ENCODE measurements at places on chromosomes 1 and 21.

- no peak for DNase-seq
Observed at GRCh38 chr1:192669174-192669573, 33.2 kb downstream of the RGS13 start.

DNA sequence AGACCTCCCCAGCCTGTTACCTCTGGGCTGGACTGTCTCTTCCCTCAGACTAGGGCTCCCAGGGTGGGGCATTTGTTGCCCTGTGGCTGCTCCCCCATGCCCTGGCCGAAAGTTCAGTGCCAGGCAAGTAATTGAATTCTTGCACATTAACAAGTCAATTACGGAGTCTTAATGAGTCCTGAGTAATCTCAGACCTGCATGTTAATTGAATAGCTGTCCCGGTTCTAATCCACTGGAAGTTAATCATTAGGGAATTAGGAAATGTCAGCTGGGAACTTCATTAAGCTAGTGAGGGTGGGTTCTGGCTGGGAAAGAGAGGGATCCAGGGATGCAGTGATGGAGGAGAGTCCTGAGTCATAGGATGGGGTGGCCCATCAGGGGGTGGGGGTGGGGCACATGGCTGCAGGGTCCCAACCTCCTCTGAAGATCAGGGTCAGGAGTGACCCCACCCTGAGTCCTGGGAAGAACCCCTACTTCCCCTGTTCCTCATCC, 47.1 kb upstream of the CSF3R start:
- DNase-seq, result no peak

DNA sequence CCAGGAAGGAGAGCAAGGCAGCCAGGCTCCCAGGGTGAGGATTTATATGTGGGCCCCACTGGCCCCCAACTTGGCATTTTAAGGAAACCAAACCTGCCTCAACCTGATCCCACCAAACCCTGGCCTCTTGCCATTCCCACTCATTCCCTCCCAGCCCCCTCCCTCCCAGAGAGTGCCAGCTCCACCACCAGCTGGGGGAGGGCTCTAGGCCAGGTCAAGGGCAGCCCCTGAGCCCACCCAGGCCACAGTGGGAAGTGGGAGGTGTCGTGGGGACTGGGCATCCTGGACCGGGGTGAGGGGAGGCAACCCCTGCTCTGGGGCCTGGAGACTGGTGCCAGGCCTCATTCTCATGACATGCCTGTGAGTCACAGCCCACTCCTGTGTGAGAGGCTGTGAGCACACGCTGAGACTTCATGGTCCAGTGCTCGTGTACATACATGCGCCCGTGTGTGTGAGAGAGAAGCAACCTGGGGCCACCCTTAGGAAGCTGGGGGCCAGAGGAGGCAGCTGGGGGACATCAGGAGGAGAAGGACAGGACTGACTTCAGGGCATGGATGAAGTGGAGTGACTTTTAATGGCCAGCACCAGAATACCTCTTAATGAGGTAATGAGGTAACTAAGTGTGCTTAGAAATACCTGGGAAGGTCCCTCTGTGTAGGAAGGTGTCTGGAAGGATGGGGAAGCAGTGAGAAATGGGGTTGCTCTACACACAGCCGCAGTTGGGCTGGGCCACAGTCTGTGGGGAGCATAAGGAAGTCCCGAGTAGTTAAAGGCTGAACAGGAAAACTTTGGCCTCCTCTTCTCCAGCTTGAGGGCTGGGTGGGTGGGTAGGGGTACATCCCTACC, at the start of gene S100A2:
Gene S100A2, minus strand, starts transcription at position 316 of the 846 bp plus-strand sequence. CDS start 1,967 bp downstream, outside the sequence.
- peak; percentile 91 for DNase-seq

- DNase-seq, result no peak
Observed at GRCh38 chr1:8682573-8682972, 134.9 kb downstream of the RERE start.

- DNase-seq, result no peak
Observed at GRCh38 chr21:27565364-27565763, 598.5 kb upstream of the ADAMTS5 start.

DNA sequence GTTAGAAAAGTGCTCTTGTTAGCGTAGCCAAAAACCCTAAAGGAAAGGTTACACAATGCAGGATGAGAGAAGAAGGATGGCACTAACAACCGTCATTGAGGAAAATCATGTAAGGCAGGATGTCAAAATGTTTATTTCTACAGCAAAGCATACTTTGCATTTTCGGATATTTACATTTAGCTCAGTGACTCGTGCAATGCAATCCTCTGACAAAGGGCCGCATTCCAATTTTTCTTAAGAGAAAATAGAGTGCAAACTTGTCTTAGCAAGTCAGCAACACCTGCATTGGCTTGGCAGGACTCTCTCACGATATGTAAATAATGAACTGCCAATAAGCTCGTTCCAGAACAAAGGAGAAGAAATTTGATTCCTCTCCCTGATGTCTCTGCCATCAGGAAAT, 33.3 kb downstream of the TIAM1 start:
- DNase-seq, result no peak

GRCh38 chr1:175034775-175035174, 11.6 kb upstream of the MRPS14 start:
- DNase-seq, result no peak

GRCh38 chr1:60903591-60903990, 178.8 kb upstream of the NFIA start:
- no peak for DNase-seq

- no peak for DNase-seq
Observed at GRCh38 chr1:114446198-114446597, 64.8 kb downstream of the TRIM33 start.

- no peak for DNase-seq
Observed at GRCh38 chr21:45209685-45210284, 77.9 kb downstream of the POFUT2 start.

- DNase-seq, result no peak
Observed at GRCh38 chr1:194339471-194339870, 1153.1 kb upstream of the B3GALT2 start.

- DNase-seq, result no peak
Observed at GRCh38 chr1:6237093-6237492, 1.3 kb upstream of the ICMT start.

GRCh38 chr1:117573386-117574023, 32.3 kb upstream of the TENT5C start:
- no peak for DNase-seq

DNA sequence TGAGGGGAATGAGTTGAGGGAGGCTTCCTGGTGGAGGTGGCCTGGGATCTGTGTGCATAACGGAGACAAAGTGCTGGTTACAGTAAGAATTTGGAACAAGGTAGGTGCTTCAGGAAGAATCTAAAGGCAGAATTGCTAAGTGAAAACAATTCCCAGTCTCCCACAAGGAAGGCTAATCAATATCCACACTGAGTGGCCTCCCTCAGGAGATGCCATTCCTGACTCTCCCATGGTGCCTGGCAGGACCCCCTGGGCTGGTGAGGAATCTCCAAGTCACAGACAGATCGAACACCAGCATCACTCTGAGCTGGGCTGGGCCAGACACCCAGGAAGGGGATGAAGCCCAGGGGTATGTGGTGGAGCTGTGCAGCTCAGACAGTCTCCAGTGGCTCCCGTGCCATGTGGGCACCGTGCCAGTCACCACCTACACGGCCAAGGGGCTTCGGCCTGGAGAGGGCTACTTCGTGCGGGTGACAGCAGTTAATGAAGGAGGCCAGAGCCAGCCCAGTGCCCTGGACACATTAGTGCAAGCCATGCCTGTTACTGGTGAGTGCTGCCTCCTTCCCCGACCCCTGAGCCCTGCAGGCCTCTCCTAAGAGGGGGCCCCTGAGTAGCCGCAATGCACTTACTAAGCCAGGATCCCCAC, 30.7 kb downstream of the IGFN1 start:
- no peak for DNase-seq

DNA sequence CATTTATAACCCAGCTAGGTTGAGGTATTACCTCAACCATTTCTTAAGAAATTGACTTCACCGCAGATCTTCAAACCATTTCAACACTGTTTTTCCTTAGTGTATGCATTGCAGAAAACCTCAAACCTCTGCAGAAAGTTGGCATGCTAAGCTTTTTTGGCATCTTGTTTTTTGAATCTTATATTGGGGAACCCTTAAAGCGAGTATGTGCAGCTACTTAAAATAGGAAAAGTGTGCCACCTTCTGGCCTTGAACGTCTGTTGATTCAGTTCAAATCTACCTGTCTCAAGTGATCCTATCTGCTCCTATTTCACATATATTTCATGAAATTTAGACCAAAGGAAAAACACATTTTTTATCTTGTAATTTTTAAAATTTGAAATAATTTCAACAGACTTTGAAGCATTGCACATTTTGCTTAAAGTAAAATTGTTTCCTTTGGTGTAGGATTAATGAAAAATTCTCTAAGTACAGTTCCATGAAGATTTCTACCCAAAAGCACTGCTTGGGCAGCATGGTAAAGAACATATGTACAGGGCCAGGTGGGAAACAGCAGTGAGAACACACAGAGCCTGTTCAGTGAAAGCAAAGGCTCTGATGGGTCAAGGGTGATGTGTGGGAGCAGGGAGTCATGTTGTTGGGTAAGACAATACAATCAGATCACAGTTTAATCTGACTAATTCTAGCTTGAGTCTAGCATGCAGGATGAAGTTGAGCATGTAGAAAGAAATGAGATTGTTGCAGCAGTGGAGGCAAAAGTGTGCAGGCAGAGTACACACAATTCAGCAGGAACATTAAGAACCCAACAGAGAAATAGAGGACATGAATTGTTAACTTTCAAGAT, 17.2 kb downstream of the HENMT1 start:
- peak; percentile 70 for DNase-seq

- no peak for DNase-seq
Observed at GRCh38 chr21:35254765-35255138, 205.7 kb upstream of the RUNX1 start.

GRCh38 chr1:180609643-180610555, 21.9 kb upstream of the XPR1 start:
- no peak for DNase-seq

DNA sequence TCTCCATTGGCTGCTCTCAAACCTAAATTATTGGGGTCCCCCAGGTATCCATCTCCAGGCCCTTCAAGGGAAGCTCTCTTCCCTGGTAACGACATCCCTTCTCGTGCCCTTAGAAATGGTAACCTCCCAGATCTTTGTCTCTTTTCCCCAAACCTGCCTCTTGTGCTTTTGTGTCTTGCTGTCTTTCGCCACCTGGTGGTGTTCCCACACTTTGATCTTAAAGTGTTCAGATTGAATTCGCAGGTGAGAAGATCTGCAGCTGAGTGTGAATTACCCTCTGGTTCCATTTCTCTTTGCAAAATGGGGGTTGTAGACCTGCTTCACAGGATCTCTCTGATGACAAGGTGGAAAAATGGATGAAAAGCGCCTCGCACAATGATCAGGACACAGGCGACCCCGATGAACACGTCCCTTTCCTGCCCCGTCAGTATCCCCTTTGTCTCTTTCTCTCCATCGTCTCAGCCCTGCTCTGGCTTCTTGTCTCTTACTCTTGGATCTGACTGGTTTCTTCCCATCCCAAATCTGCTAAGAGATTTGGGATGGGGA, 53.1 kb downstream of the DOP1B start:
- DNase-seq, result peak; percentile 67

- DNase-seq, result no peak
Observed at GRCh38 chr1:67044631-67045270, 9.2 kb downstream of the SLC35D1 start.

GRCh38 chr1:226761322-226761721, 22.2 kb upstream of the ITPKB start:
- DNase-seq, result no peak

DNA sequence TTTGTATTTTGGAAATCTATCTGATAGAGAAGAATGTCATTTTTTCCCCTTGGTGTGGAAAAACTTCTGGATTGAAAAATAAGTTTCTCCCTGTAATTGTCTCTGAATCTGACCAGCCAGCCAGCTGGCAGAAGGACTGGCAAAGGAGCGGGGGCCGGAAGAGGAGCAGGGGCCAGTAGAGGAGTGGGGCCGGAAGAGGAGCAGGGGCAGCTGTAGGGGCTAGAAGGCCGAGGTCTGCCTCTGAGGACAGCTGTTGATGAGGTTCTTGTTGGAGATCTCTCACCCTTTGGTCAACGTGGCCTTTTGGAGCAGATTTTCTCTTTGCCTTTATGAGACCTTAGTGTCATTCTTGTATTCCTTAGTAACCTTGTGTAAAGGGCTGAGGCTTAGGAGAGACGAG, 121.8 kb downstream of the GALNT2 start:
- DNase-seq, result no peak

DNA sequence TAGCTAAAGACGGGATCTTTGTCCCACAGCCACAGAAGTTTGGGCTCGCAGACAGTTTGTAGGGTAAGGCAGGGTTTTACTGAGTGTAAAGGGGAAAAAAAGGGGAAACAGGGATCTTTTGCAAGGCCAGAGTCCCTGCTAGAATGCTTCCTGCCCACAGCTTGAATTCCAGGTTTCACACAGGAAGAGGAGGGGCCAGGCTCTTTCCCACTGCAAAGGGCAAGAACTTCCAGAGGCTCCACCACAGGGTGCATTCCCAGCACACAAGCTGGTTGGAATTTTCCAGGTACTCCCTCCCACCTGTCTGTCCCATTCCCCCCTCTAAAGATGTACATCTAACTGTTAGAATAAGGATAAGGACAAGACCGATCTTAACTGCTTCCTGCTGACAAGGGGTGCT, 1126.9 kb downstream of the KCNT2 start:
- no peak for DNase-seq

DNA sequence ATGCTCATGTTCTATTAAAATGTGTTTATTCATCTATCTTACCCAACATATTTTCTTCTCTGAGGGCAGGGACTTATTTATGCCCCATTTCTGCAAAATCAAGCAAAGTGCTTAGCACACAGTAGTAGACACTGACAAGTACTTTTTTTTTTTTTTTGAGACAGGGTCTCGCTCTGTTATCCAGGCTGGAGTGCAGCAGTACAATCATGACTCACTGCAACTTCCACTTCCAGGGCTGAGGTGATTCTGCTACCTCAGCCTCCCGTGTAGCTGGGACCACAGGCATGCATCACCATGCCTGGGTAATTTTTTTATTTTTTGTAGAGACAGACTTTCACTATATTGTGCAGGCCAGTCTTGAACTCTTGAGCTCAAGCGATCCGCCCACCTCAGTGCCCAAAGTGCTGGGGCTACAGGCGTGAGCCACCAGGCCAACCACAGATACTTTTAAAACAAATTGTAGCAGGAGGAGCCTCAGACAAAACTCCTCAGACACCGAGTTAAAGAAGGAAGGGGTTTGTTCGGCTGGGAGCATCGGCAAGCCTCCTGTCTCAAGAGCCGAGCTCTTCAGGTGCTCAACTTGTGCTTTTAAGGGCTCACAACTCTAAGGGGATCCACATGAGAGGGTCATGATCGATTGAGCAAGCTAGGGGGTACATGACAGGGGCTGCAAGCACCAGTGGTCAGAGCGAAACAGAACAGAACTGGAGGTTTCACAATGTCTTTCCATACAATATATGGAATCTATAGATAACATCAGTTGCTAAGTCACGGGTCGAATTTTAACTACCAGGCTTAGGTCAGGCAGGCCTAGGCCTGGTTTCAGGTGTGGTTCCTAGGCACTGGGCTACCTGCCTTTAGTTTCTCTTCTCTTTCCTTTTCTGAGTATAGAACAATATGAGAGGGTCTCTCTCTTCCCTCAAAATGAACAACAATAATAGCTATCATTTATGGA, 5.7 kb upstream of the TMEM167B start:
- no peak for DNase-seq

Measured in dermis microvascular lymphatic vessel endothelial cell (primary cell).